ENCODE measurements at places on chromosomes 16 and 17. TPM values are rescaled to one million over a fixed set of nuclear protein-coding genes. Genes with fewer than 3 reads are reported as not detected.

- H3K27me3 ChIP-seq = no peaks in the 10 kb centered on the region
- peaks cover 13% of the 10 kb centered on the region for H3K4me1 ChIP-seq
- peak; percentile 55 for DNase-seq
Observed at GRCh38 chr17:73255671-73256181, 6.0 kb downstream of the CPSF4L start.

GRCh38 chr17:63494300-63494928 lies 17.6 kb downstream of the ACE start:
- H3K27me3 ChIP-seq = no peaks in the 10 kb centered on the region
- H3K36me3 ChIP-seq = no peaks in the 10 kb centered on the region
- DNase-seq = no peak
- no peak overlapping the region for H3K4me3 ChIP-seq
- no peak overlapping the region for H3K27ac ChIP-seq
- no peaks in the 10 kb centered on the region for H3K4me1 ChIP-seq

GRCh38 chr16:8655184-8655717 lies 19.2 kb upstream of the ABAT start:
- H3K4me3 ChIP-seq = no peak overlapping the region
- peaks cover 14% of the 10 kb centered on the region for H3K36me3 ChIP-seq
- no peak for DNase-seq

- H3K27me3 ChIP-seq = no peaks in the 10 kb centered on the region
- H3K27ac ChIP-seq = peak overlapping the region; percentile 79
- no peak for DNase-seq
Observed at GRCh38 chr16:4937782-4938682, 1.1 kb upstream of the PPL start.

GRCh38 chr17:47789611-47790561 lies 31.7 kb downstream of the OSBPL7 start:
- peaks cover 61% of the 10 kb centered on the region for H3K27me3 ChIP-seq
- H3K4me1 ChIP-seq = peaks cover 10% of the 10 kb centered on the region
- no peaks in the 10 kb centered on the region for H3K36me3 ChIP-seq
- DNase-seq = peak; percentile 19

- H3K36me3 ChIP-seq = no peaks in the 10 kb centered on the region
- H3K4me1 ChIP-seq = no peaks in the 10 kb centered on the region
- H3K27ac ChIP-seq = no peak overlapping the region
- no peak overlapping the region for H3K4me3 ChIP-seq
Observed at GRCh38 chr17:49349541-49349940, 12.5 kb downstream of the ZNF652 start.

DNA sequence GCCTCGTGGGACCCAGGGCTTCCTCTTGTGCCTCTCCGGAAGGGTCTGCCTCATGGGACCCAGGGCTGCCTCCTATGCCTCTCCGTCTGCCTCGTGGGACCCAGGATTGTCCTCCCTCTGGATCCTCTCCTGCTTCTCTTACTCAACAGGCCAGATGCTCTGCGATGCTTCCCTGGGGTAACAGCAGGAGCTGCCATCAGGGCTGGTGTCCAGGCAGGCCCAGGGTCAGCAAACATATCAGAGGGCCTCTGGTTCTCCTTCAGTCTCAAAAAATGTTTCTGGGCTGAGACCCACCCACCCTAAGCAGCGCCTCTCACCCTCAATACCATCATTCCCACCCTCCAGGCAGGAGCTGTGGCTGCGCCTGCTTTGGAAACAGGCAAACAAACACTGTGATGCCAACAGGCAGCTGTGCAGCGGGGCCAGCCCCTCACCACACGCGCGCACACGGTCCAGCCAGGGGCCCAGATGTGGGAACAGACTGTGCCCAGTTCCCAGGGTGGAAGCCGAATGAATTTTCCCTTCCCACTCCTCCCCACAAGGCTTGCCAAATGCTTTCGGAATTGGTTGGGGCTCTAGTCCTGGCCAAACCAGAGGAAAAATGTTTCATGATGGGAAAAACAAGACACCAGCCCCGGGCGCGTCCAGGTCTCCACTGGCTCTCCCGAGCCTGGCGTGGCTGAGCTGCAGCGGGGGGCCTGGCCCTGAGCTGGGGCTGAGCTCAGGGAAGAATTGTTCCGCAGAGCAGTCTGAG lies 11.3 kb downstream of the TIMM22 start:
- peak overlapping the region; percentile 58 for H3K27ac ChIP-seq
- DNase-seq = peak; percentile 57
- no peak overlapping the region for H3K4me3 ChIP-seq
- peaks cover 24% of the 10 kb centered on the region for H3K4me1 ChIP-seq
- no peaks in the 10 kb centered on the region for H3K27me3 ChIP-seq

DNA sequence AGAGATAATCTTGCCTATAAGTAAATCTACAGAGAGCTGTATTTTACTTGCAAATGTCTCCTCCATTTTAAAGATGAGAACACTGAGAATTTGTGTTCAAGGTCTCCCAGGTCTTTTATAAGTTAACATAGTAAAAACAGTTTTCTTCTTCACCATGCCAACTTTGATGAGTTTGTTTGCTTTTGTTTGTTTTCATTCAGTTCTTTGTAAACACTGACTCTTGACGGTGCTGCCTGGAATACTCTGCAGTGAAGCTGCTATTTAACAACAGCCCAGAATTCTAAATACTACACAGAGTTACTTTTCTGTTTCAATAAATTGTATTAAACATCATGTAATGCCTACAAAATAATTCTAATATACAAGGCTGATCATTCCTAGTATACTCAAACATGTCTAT lies 41.4 kb upstream of the PITPNM3 start:
- no peak for DNase-seq
- no peaks in the 10 kb centered on the region for H3K36me3 ChIP-seq

GRCh38 chr17:29663155-29663554 lies 40.4 kb upstream of the CORO6 start:
- no peak for DNase-seq
- H3K36me3 ChIP-seq = no peaks in the 10 kb centered on the region
- H3K27ac ChIP-seq = no peak overlapping the region
- H3K27me3 ChIP-seq = no peaks in the 10 kb centered on the region

- no peaks in the 10 kb centered on the region for H3K27me3 ChIP-seq
- H3K4me1 ChIP-seq = no peaks in the 10 kb centered on the region
- no peak overlapping the region for H3K4me3 ChIP-seq
Observed at GRCh38 chr16:86449446-86450095, 60.8 kb upstream of the FOXF1 start.

GRCh38 chr17:8016632-8017424 lies 14.4 kb downstream of the GUCY2D start:
- peaks cover 53% of the 10 kb centered on the region for H3K27me3 ChIP-seq
- H3K4me3 ChIP-seq = peak overlapping the region; percentile 27
- H3K36me3 ChIP-seq = no peaks in the 10 kb centered on the region
- peaks cover 7% of the 10 kb centered on the region for H3K4me1 ChIP-seq
- peak; percentile 54 for DNase-seq

GRCh38 chr16:27436921-27437650 lies 35.1 kb downstream of the IL21R start:
- no peak overlapping the region for H3K27ac ChIP-seq
- H3K4me1 ChIP-seq = no peaks in the 10 kb centered on the region
- no peaks in the 10 kb centered on the region for H3K36me3 ChIP-seq
- DNase-seq = no peak

DNA sequence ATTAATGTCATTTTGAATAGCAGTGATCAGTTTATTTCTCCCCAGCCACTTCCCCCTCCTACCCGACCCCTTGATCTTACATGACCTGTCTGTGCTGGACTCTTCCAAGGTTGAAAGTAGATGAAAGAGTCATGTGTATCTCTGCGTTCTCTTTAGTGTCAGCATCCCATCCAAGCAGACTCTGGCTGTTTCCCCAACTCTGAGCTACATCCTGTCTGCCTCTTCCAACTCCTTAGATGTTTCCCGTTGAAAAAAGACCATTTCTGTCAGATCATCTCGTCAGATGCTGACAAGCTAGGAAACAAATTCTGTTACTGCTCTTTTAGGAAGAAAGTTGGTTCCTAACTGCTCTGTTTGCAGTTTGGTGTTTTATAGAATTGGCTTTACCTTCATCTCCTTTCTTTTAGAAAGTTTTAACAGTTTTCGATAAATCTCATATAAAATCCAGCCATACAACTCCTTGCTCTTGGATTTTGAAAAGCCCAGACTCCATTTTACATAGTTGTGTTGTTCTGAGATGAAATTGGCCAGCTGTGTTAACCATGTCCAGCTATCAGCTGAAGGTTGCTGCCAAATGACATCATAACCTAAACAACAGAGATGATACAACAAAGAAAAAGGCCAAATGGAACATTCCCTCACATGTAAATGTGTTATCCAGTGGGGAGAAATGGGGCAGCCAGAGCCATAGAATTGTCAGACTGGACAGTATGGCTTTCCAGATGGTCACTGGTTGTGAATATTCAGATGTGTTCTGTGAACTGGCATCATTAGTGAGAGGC lies 43.5 kb downstream of the CYB561 start:
- H3K27me3 ChIP-seq = no peaks in the 10 kb centered on the region
- H3K36me3 ChIP-seq = no peaks in the 10 kb centered on the region
- peaks cover 21% of the 10 kb centered on the region for H3K4me1 ChIP-seq
- no peak for DNase-seq

DNA sequence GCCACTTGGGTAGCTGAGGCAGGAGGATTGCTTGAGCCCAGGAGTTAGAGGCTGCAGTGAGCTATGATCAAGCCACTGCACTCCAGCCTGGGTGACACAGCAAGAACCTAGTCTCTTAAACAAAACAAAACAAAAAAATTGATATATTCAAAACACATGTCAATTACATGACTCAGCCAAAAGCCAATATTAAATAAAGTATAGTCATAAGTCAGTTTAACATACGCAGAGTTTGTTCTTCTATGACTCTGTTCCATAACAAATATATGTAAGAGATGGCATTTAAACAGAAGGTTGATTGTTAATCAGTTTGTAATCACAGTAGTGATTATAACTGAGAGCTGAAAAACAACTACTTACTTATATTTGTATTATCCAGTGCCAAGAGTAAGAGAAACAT lies 106.5 kb downstream of the CDH8 start:
- H3K27ac ChIP-seq = no peak overlapping the region
- no peaks in the 10 kb centered on the region for H3K36me3 ChIP-seq
- no peaks in the 10 kb centered on the region for H3K4me1 ChIP-seq
- H3K4me3 ChIP-seq = no peak overlapping the region
- no peak for DNase-seq

- no peaks in the 10 kb centered on the region for H3K36me3 ChIP-seq
- DNase-seq = no peak
- H3K4me3 ChIP-seq = peak overlapping the region; percentile 59
- no peaks in the 10 kb centered on the region for H3K27me3 ChIP-seq
- H3K27ac ChIP-seq = peak overlapping the region; percentile 99
Observed at GRCh38 chr17:75854881-75855309, 240 bp downstream of the WBP2 start.

- DNase-seq = peak; percentile 35
- peak overlapping the region; percentile 78 for H3K27ac ChIP-seq
- peaks cover 7% of the 10 kb centered on the region for H3K4me1 ChIP-seq
- H3K4me3 ChIP-seq = peak overlapping the region; percentile 27
- no peaks in the 10 kb centered on the region for H3K27me3 ChIP-seq
Observed at GRCh38 chr17:31318298-31318801, 3.1 kb downstream of the EVI2A start.

GRCh38 chr16:3408561-3409197 lies 7.7 kb downstream of the ZNF174 start:
- no peaks in the 10 kb centered on the region for H3K27me3 ChIP-seq
- no peaks in the 10 kb centered on the region for H3K4me1 ChIP-seq
- H3K36me3 ChIP-seq = peaks cover 91% of the 10 kb centered on the region
- no peak for DNase-seq
- H3K4me3 ChIP-seq = no peak overlapping the region
- no peak overlapping the region for H3K27ac ChIP-seq

- H3K27me3 ChIP-seq = no peaks in the 10 kb centered on the region
- H3K4me3 ChIP-seq = no peak overlapping the region
- no peak overlapping the region for H3K27ac ChIP-seq
- no peaks in the 10 kb centered on the region for H3K36me3 ChIP-seq
- no peak for DNase-seq
- H3K4me1 ChIP-seq = no peaks in the 10 kb centered on the region
Observed at GRCh38 chr17:3968886-3969524, 4.8 kb upstream of the ATP2A3 start.

DNA sequence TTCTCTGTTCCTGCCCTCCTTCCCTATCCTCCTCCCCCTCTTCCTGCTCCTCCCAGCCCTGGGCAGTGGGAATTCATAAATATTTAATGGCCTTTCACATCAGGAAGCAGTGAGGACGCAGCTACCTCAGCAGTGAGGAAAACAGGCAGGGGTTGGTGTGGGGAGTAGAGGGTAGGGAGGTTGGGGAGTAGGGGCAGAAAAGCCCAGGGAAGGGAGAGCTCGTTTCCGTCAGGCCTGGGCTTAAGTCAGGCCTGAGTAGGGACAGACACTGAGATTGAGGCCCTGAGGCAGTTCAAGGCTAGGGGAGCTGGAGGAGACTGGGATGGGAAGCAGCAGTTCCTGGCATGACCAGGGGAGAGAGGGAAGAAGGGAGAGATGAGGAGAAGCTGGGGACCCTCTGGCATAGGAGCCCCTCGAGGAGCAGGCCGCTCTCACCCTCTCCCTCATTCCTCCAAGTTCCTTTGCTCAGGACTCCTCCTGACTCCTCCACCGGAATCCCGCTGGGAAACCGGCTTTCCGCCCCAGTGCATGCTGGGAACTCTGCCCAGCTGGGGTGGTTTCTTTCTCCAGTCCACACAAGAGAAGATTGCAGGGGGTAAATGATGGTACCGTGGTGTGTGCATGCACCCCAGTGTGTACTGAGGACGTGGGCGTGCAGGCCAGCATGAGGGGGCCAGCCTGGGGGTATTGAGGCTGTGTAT lies 6.2 kb downstream of the SAMD14 start:
- H3K4me3 ChIP-seq = no peak overlapping the region
- H3K27me3 ChIP-seq = no peaks in the 10 kb centered on the region
- peaks cover 3% of the 10 kb centered on the region for H3K4me1 ChIP-seq
- no peak for DNase-seq
- H3K27ac ChIP-seq = no peak overlapping the region
- no peaks in the 10 kb centered on the region for H3K36me3 ChIP-seq

GRCh38 chr16:70158261-70158939 lies 15.2 kb upstream of the CLEC18C start:
- DNase-seq = no peak
- H3K36me3 ChIP-seq = peaks cover 4% of the 10 kb centered on the region
- no peak overlapping the region for H3K4me3 ChIP-seq
- H3K27me3 ChIP-seq = no peaks in the 10 kb centered on the region
- peaks cover 23% of the 10 kb centered on the region for H3K4me1 ChIP-seq

The CES1 gene
- 26.4 TPM for total RNA-seq

The PRSS27 gene
- 2.4 TPM for total RNA-seq

The ABI3 gene
- 12.9 TPM for total RNA-seq

The TNS4 gene
- total RNA-seq = not detected

The RNF166 gene
- 45.4 TPM for total RNA-seq

The FGF11 gene
- 2.1 TPM for total RNA-seq

The C17orf50 gene
- total RNA-seq = not detected

The IRX6 gene
- total RNA-seq = 0.66 TPM

The OTOA gene
- total RNA-seq = 0.39 TPM

The ARL6IP1 gene
- total RNA-seq = 195 TPM

Measured in tibial nerve (tissue), 4 donors.